Upper lobe of right lung (tissue), 1 donor: ENCODE measurements at places on chromosomes 2 and 18. TPM values are rescaled to one million over a fixed set of nuclear protein-coding genes. Genes with fewer than 3 reads are reported as not detected.

The SATB2 gene
- total RNA-seq = 3.9 TPM

The FLACC1 gene
- total RNA-seq = 3.6 TPM

The ITPRID2 gene
- total RNA-seq = 242 TPM

The CNTNAP5 gene
- not detected for total RNA-seq

The SERPINB2 gene
- 0.38 TPM for total RNA-seq

The PCARE gene
- 0.55 TPM for total RNA-seq

The PAX8 gene
- total RNA-seq = 1.6 TPM

The CFC1 gene
- 0.38 TPM for total RNA-seq

The IL18RAP gene
- total RNA-seq = 4.9 TPM

The LGALSL gene
- total RNA-seq = 43.2 TPM

The GCG gene
- not detected for total RNA-seq

The TDRD15 gene
- total RNA-seq = not detected

The HOXD8 gene
- total RNA-seq = 2.6 TPM

The EVA1A gene
- total RNA-seq = 41.9 TPM

The TUBA3D gene
- not detected for total RNA-seq

The SOCS6 gene
- total RNA-seq = 20.9 TPM

The NETO1 gene
- total RNA-seq = not detected

The THSD7B gene
- total RNA-seq = 0.14 TPM
